NCI-H510A (cell line): ENCODE measurements at places on chromosomes 12 and 14.

DNA sequence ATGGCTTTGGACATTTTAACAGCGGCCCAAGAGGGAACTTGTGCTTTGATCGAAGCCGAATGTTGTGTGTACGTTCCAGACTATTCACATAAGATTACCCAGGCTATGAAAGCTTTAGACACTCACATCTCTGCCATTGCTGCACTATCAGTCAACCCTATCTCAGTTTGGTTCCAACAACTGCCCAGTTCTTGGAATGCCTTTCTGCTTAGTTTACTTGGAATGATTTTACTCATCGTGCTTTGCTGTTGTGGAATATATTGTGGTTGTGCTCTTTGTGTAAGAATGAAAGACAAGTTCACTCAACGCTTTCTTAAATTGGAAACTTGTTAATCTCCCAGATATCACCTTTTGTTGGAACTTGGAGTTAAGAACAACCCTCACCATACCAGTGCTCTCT, 498.2 kb downstream of the GLT1D1 start:
- no peak for DNase-seq

DNA sequence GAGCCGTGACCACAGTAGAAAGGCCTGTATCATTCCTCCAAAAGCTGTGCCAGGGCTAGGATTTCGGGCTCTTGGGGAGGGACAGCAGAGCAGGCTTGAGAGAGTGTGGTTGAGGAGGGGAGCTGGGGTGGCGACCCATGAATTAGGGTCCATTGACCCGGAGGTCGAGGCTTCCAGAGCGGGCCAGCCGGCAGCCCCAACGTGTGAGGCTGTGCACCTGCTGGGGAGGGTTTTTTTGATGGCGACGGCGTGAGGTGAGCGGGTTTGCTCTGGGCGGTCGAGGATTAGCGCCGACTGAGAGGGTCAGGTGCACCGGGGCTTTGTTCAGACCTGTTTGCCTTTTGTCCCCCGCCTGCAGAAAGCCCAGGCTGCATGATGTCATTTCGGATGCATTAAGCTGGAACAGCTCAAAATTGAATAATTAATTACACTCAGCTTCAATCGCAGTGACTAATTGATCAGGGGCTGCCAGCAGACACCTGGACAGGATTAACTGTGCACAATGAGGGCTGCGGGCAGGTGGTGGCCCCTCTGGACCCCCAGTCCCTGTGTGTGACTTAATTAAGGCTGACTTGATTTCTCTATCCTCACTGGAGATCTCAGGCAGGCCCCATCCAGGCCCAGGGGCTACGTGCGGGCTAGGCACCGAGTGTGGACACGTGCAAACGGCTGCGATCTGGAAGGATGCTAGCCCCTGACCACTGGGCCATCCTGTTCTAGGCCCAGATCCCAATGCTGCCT, 42.1 kb upstream of the MEG3 start:
- DNase-seq: peak; percentile 80

GRCh38 chr12:111685322-111685810, 390 bp downstream of the BRAP start:
- DNase-seq: no peak

DNA sequence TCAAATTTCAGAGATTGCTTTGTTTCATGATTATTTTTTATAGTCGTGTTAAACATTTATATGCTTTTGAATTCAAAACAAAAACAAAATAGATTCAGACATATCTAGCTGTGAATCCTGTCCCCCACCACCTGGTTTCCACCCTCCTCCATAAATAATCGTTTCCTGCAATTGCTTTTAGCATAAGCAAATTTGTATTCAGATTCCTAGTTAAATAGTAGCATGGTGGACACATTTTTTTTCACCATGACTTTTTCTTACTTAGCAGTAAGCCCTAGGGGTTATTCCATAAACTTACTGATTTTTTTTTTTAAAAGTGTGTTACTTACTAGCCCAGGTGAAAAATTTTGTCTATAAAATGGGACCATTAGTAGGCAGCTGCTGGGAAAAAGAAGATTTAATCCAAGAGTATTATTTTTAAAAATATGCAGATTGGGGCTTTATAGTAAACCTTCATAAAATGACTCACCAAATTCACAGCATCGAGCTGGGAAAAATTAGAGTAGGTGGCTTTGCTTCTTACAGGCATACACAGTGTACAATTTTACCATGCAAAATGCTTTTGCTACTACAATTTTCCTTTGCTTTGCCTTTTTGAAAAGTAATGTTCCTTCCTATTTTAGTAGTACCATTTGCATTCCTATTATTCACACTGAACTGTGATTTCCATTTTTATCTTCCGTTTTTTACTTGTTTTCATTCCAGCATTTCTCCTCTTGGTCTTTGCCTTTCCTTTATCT, 117.8 kb downstream of the BTG1 start:
- DNase-seq: no peak

- DNase-seq: no peak
Measured at GRCh38 chr14:75614179-75614578, 35.8 kb downstream of the FLVCR2 start.

- DNase-seq: no peak
Measured at GRCh38 chr12:54472494-54473262, 724 bp downstream of the GTSF1 start.

DNA sequence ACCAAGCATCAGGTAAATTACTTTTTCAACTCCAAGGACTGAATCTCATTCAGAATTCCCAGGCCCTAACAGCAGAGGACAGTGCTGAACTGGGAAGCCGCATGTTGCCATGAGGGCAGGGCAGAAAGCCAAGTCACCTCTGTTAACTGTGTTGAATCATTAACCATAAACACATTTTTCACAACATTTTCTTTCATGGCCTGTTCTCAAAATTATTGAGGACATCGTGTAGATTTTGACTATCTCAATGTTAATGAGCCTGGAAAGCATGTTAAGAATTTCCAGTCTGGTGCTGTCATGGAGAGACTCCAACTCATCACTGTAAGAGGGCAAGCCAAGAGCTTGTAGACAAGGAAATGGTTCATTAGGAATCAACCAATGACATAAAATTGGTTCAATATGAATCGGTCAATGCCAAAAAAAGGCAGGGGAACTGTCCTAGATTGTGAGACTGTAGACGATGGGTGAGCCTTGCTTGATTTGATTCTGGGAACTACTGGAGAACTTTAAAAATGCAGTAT, 33.7 kb downstream of the CPM start:
- no peak for DNase-seq

- no peak for DNase-seq
Measured at GRCh38 chr12:2797721-2798418, 3.1 kb downstream of the FKBP4 start.

- no peak for DNase-seq
Measured at GRCh38 chr14:49769171-49769570, 1.2 kb downstream of the KLHDC2 start.

DNA sequence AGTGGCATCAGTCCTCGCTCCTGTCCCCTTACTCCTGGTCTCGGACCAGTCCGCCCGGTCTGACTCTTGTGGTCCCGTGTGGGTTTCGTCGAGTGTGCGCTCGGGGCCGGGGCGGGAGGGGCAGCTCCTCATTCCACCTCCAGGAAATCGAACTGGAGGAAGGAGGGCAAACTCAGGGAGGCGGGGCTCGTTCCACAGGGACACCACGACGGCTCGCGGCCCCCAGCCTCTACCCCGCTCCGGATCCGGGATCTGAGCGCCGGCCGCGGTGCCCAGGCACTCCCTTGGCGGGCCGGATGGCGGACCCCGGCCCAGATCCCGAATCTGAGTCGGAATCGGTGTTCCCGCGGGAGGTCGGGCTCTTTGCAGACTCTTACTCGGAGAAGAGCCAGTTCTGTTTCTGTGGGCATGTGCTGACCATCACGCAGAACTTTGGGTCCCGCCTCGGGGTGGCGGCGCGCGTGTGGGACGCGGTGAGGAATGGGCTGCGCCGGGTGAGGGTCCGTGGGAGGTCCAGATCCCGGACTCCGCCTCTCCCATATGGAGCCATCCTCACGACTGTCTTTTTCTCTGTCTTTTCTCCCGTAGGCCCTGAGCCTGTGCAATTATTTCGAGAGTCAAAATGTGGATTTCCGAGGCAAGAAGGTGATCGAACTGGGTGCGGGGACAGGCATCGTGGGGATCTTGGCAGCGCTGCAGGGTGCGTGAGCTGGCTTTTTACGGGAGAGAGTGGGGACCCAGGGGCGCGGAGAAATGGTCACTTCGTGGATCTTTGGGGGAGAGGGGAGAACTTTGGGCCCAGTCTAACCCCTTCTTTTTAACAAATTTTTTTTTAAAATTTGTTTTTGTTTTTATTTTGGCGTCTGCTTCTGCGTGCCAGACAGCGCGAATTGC, at the start of gene EEF1AKMT3:
Gene EEF1AKMT3 (plus strand): TSS at position 186 of the 894 bp plus-strand sequence. CDS start 111 bp downstream, at position 297.
- peak; percentile 70 for DNase-seq

DNA sequence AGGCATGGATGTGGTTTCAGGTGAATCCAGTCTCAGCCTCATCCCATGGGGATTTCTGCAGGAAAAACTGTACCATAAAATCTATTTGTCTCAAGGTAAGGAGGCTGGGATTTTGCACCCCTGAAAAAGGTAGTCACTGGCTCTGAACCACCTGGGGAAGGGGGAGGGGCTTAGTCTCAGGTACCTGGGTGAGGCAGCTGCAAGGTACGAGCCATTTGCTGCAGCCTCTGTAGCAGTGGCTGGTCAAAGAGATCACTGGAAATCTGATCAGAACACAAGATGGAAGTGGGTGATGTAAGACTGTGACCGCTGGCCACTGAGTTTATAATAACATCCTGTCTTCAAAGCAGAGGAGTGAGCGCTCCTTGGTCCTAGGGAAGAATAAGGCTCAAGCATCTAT, 209.9 kb upstream of the NOS1 start:
- DNase-seq: peak; percentile 48

DNA sequence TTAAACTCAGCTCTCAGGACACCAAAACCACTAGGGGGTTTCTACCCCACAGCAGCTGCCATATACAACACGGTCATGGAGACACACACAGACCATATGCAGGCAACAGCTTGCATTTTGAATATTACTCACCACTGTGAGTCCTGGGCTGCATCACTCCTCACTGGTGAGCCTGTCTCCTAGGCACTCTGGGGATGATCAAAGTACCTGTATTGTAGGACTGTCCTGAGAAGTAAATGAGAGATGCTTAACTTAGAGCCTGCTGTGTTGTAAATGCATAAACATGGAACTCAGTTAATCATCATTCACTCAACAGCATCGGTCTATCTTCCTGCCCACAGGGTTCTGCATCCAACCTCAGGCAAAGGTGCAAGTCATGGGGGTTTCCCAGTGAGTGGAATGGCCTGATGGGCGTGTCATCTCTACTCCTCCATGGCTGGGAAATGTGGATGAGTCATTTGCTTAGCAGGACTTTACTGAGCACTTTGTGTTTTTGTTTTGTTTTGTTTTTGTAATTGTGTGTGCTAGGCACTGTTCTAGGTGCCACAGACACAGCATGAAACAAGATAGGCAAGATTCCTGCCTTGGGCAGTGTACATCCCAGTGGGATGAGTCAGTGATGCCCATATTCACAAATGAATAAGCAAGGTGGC, 1141.2 kb upstream of the TMEM132C start:
- no peak for DNase-seq

- no peak for DNase-seq
Measured at GRCh38 chr14:32594766-32595165, 265.7 kb downstream of the AKAP6 start.

DNA sequence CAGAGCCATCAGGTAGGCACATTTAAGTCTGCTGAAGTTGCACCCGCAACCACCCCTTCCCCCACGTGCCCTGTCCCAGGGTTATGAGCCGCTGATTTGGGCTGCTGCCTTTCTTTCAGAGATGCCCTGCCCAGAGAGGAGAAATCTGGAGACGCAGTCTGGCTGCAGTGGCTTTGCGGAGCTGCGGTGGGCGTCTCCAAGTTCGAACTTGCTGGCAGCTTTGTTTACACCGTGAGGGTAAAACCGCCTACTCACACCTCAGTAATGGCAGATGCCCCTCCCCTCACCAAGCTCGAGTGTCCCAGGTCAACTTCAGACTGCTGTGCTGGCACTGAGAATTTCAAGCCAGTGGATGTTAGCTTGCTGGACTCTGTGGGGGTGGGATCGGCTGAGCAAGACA, 14.7 kb downstream of the PTCSC3 start:
- DNase-seq: peak; percentile 2

GRCh38 chr12:24111616-24112015, 162.1 kb upstream of the SOX5 start:
- DNase-seq: no peak

DNA sequence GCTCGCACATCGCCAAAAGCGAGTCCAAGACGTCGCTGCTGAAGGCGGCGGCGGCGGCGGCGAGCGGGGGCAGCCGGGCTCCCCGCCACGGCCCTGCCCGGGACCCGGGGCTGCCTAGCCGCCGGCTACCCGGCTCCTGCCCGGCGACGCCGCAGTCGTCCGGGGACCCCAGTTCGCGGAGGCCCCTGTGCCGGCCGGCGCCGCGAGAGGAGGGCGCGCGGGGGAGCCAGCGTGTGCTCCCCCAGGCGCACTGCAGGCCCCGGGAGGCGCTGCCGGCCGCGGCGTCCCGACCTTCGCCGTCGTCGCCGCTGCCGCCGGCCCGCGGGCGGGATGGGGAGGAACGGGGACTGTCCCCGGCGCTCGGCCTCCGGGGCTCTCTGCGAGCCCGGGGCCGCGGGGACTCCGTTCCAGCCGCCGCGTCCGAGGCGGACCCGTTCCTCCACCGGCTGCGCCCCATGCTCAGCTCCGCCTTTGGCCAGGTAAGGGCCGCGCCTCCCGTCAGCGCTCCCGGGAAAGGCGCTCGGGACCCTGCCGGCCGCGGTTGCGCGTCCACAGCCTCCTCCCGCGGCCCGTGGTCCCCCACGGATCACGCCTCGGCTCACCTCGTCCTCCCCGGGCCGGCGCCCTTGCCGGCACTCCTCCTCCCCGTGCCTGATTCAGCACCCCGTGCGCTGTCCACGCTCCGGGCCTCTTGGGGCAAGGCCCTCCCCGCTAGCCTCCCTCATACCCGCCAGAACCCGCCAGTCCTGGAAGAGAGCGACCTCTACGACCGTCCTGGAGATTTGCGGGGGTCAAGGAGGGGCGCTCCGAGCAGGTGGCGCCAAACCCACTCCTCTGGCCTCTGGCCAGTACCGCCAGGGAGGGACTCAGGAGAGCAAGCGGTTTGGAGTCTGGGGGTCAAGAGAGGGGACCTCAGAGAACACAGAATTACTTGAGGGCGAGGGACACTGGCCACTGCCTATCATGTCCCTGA, 721 bp downstream of the CABP1 start:
- DNase-seq: no peak

GRCh38 chr12:94460616-94460959, 921 bp upstream of the CEP83 start:
- no peak for DNase-seq

GRCh38 chr12:100706033-100706432, 88.5 kb upstream of the ANO4 start:
- DNase-seq: peak; percentile 13

GRCh38 chr12:1217191-1217949, 226.3 kb downstream of the ERC1 start:
- no peak for DNase-seq

- DNase-seq: peak; percentile 9
Measured at GRCh38 chr14:103597623-103598377, 31.2 kb upstream of the KLC1 start.

- DNase-seq: no peak
Measured at GRCh38 chr12:9751204-9752144, 9.2 kb downstream of the CD69 start.

DNA sequence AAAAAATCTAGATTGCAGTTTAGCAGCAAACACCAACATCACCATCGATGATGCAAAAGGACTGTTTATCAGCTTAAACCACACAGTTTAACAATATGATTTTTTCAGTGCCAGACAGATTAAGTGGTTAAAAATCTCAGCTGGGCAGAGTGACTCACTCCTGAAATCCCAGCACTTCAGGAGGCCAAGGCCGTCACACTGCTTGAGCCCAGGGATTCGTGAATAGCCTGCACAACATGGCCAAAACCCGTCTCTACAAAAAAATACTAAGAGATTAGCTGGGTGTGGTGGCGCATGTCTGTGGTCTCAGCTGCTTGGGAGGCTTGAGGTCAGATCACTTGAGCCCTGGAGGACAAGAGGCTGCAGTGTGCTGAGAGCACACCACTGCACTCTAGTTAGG, 8.9 kb downstream of the RSRC2 start:
- no peak for DNase-seq
